ENCODE measurements at places on chromosomes 12 and 14.

GRCh38 chr14:20455355-20456300 is 602 bp downstream of the APEX1 start:
- peak; percentile 87 for DNase-seq

GRCh38 chr12:105218434-105218833 is 17.5 kb downstream of the APPL2 start:
- DNase-seq: no peak

GRCh38 chr12:108693186-108693730 is 38.1 kb downstream of the CORO1C start:
- no peak for DNase-seq

GRCh38 chr12:104459368-104459909 is 2.7 kb downstream of the CHST11 start:
- DNase-seq: no peak

DNA sequence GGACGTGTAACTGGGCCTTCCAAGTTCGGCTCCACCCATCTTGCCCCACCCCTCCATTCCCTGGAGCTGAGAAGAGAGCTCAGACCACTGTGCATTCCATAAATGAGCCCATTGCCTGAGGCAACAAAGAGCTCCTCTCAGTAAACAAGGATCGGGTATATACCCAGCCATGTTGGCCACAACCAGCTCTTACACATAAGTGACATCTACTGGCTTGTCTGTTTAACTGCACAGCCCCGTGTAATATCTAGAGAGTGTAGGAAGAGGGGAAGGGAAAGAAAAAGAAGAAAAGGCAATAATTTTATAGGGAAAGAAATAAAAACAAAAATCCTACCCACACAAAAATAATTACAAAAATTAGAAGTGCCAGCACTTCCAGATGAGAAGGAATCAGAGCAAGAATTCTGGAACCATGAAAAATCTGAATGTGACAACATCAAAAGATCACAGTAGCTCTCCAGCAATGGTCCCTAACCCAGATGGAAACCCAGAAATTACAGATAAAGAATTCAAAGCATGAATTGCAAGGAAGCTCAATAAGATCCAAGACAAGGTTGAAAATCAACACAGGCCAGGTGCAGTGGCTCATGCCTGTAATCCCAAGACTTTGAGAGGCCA is 308.1 kb downstream of the RPAP3 start:
- peak; percentile 88 for DNase-seq

DNA sequence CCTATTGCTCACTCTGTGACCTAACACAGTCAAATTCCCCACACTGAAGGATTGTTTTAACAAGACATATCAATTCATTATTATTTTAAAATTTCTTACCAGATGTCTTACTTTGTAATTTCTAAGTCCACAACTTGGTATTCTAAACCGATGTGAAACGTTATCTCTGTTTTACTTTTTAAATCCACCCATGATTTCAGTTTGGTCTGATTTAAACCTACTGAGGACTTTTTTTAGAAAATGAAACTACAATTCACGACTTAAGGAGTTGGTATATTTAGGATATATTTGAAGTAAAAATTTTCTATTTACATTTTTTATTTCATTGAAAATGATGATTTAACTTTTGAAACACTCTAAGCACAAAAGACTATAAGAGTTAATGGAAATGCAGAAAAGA is 35.1 kb upstream of the GRIP1 start:
- DNase-seq: no peak

GRCh38 chr12:53747095-53747494 is 4.7 kb downstream of the CISTR start:
- DNase-seq: no peak

GRCh38 chr12:79524507-79525148 is 166.1 kb downstream of the PAWR start:
- DNase-seq: no peak

GRCh38 chr12:125151284-125151683 is 86.0 kb downstream of the AACS start:
- DNase-seq: no peak

GRCh38 chr14:19902409-19902808 is 18.0 kb upstream of the OR4K5 start:
- DNase-seq: no peak

DNA sequence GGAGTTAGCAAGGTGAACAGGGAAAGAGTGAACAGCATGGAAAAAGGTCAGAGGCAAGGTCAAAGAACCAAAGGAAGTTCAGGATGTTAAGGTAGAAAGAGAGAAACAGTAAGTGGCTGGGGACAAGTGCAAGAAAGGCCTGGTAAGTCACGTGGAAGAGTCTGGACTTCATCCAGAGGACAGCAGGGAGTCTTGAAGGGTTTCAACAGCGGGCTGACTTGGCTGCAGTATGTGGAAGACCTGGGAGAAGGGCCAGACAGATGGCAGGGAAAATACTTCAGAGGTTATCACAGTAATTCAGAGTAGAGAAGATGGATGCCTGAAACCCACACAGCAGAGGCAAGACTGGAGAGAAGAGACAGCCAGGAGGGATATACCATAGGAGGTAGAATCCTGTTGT is 34.0 kb downstream of the CIT start:
- no peak for DNase-seq

DNA sequence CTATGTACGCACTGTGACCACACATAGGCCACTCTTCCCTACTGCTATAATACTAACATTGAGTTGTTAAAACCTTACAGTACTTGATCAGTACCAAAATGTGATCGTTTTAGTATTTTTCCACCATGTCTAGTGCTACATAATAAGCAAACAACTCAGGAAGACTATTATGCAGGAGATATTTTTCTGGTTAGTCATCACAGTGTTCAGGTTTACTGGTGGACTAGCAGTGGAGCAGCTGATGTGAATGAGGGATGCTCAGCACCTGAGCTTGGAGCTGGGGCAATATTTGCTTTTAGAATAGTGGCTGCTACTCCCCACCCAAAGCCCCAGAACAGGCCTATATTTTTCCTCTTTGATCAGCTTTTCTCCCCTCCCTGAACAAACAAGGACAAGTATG is 513.1 kb downstream of the KCNH5 start:
- DNase-seq: no peak

- DNase-seq: no peak
Observed at GRCh38 chr14:86882818-86883217, 1110.2 kb downstream of the GALC start.

- no peak for DNase-seq
Observed at GRCh38 chr14:67559639-67560038, 26.5 kb downstream of the PLEKHH1 start.

DNA sequence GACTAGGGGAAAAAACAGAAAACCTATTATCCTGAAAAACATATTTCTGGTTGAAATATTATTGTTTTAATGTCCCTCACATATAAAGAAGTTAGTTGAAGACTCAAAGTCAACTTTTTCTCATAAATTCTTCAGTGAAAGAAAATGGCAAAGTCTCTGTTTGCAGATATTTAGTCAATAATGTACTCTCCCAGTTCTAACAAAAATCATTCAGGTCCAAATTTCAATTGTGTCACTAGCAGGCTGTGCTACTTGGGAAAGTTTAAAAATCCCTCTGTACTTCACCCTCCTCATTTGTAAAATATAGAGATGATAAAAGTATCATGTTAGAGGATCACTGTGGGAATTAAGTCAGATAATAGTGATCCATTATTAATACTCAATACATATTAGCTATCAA is 496.5 kb downstream of the FSCB start:
- no peak for DNase-seq

DNA sequence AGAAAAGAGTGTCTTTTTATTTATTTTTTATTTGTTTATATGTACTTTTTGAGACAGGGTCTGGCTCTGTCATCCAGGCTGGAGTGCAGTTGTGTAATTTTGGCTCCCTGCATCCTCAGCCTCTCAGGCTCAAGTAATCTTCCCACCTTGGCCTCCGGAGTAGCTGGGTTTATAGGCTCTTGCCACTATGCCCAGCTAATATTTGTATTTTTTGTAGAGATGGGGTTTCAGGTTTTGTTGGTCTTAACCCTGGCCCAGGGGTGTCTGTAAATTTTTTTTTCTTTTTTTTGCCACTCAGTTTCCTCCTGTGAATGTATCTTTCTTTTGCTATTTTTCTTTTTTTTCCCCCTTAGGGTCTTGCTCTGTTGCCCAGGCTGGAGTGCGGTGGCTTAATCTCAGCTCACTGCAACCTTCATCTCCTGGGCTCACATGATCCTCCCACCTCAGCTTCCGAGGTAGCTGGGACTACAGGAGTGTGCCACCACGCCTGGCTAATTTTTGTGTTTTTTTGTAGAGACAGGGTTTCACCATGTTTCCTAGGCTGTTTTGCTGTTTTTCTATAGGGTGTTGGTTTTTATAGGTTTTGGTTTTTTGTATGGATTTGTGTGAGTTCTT is 11.0 kb downstream of the RCOR1 start:
- DNase-seq: no peak

- DNase-seq: peak; percentile 76
Observed at GRCh38 chr12:46553266-46553665, 180.7 kb upstream of the SLC38A2 start.

DNA sequence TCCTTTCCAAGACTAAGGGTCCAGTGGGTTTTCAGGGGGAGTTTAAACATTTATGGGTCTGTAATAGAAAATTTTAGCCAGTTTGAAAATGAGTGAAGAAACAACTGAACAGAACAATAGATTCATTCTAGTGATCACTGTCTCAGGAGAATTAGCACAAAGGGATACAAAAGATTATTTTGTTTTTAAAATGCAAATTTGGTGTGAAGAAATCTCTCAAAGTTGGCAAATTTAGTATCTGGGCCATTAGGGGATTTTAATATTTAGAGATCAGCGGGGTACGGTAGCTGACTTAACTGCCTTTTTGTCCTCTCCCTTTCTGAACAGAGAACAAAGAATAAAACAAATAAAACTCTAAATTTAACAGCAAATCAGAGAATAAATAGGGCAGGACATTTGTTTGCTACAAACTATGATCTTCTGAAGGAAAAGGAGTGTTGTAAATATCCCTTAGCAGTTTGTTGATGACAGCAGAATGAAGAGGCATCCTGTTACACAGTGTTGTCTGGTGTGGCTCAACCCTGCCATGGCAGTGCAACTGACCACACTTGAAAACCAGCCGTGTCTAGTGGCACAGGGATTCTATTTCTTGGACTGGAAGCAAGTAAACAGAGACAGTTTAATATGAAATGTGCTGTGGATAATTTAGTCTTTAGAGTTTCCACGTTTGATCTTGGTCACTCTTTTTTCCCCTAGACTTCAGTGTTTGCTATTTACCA is 46.3 kb upstream of the LRTM2 start:
- no peak for DNase-seq

- DNase-seq: peak; percentile 49
Observed at GRCh38 chr14:75279153-75279762, 630 bp downstream of the FOS start.

- no peak for DNase-seq
Observed at GRCh38 chr12:63814146-63814772, 30.2 kb upstream of the SRGAP1 start.

GRCh38 chr14:54637270-54638134 is 70.6 kb downstream of the SAMD4A start:
- no peak for DNase-seq

- DNase-seq: no peak
Observed at GRCh38 chr12:71060426-71060825, 97.4 kb downstream of the TSPAN8 start.

GRCh38 chr14:74573421-74574089 is 38.5 kb downstream of the LTBP2 start:
- DNase-seq: peak; percentile 80

DNA sequence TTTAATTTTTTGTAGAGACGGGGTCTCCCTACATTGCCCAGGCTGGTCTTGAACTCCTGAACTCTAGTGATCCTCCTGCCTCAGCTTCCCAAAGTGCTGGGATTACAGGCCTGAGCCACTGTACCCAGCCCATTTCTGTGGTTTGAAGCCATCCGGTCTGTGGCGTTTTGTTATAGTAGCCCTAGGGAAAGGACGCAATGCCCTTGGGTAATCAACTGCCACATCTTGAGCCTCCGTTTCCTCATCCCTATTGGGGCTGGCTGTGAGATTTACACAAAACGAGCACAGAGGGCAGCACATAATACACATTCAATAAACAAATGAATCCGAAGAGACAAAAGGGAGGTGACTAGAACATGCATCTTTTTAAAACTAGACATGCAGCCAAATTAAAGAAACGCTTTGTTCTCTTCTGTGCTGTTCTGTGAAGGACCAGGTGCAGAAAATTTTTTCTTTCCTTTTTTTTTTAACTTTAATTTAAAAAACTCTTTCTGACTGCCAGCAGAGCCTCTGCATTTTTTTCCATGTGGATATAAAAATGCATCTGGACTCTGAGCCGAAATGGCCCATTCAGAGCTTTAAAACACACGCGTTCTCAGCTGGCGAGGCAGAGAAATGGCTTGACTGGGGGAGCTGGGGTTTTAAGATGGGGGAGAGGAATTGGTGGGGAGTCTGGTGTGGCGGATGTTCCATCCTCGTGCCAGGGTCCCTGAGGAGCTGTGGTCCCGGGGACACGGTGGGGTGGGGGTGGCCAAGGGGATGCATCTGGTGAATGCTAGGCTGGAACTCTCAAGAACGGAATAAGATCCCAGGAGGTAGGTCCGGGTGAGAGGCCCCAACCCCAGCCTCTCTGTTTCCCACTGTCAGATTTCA is 119.0 kb downstream of the RBM19 start:
- no peak for DNase-seq

- DNase-seq: no peak
Observed at GRCh38 chr14:58332561-58332960, 34.2 kb downstream of the ARID4A start.

DNA sequence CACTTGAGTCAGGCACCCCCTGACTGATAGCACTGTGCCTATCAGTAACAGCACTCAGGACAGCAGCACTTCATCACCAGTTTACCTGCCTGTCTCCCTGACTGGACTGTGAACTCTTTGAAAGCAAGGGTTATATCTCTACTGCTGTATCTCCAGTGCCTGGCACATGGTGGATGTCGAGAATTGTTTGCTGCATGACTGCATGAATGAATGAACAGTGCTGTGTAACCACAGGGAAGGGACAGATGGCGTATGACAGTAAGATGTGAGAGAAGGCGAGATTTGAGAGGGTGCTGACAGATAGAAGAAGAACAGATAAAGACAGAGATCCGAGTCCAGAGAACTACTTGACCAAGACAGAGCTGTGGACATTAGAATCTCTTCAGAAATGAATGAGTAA is 29.7 kb downstream of the BRAP start:
- DNase-seq: no peak

DNA sequence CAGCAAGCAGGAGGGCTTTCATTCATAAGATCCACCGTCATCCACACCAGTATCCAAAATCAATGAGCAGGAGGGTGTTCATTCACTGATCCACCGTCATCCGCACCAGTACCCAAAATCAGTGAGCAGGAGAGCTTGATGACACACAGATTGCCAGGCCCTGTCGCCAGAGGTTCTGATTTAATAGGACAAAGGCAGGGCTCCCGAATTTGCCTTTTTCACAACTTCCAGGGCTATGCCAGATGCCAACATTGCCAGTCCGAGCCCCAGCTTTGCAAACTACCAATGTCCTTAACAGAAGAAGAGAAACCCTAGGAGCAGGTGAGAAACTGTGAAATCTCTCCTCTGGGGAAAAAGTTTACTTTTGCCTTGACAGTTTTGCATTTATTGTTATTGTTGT is 115.0 kb downstream of the SLC15A4 start:
- DNase-seq: no peak

Data from kidney tubule cell (primary cell).